Glomerular endothelial cell (primary cell): ENCODE measurements at places on chromosomes 2 and 18.

GRCh38 chr18:43115076-43115921 is at the start of gene RIT2:
TSS of gene RIT2 (minus strand) at chr18:43115685.
- no peak for DNase-seq

GRCh38 chr2:180907731-180908130 is 72.7 kb upstream of the UBE2E3 start:
- no peak for DNase-seq

DNA sequence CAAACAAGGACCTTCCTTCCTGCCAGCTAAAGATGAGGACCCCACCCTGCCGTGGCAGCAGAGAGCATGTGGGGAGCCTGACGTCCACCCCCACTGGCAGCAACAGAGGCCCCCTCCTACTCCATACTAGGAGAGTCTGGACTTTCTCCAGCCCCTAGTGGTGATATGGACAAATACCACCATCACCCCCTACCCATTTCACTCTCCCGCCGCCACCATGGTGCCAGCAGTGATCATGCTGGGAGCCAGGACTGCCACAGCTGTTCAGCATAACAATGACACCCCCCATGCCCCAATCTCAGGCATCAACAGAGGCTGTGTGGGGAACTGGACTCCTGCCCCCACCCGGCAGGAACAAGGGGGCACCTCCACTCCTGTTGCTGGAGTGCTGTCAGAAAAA is 42.7 kb upstream of the ATP9B start:
- DNase-seq: no peak

GRCh38 chr2:110662560-110662959 is 15.3 kb downstream of the BUB1 start:
- DNase-seq: no peak

GRCh38 chr18:22591222-22591621 is 173.5 kb upstream of the CTAGE1 start:
- DNase-seq: no peak

GRCh38 chr2:109195193-109196045 is 66.4 kb downstream of the SH3RF3 start:
- DNase-seq: no peak

- no peak for DNase-seq
These were observed 136.9 kb downstream of the CYP26B1 start for GRCh38 chr2:72010647-72011369.

- DNase-seq: no peak
These were observed 876.2 kb upstream of the POU3F3 start for GRCh38 chr2:103977668-103978067.

- no peak for DNase-seq
These were observed 3.5 kb downstream of the NBEAL1 start for GRCh38 chr2:203018181-203018580.

- DNase-seq: no peak
These were observed 891.6 kb upstream of the CRIM1 start for GRCh38 chr2:35463805-35464596.

- no peak for DNase-seq
These were observed 25.5 kb upstream of the CIB4 start for GRCh38 chr2:26666671-26667070.

DNA sequence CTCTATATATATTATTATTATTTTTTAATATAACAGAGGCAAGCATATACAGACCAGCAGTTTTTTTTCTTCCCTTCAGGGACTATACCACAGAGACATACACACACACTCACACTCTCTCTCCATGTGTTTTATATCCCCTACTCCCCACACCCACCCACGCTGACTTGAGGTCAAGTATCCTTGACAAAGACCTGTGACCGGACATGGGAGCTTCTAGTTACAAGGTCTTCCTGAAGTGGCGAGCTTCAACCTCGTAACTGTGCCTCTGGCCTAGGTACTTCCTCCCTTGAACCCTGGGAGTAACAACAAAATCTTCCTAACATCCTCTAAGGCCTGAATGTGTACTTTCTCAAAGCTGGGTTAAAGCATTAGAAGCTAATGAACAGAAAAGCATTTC is 52.5 kb downstream of the POLR1A start:
- no peak for DNase-seq

DNA sequence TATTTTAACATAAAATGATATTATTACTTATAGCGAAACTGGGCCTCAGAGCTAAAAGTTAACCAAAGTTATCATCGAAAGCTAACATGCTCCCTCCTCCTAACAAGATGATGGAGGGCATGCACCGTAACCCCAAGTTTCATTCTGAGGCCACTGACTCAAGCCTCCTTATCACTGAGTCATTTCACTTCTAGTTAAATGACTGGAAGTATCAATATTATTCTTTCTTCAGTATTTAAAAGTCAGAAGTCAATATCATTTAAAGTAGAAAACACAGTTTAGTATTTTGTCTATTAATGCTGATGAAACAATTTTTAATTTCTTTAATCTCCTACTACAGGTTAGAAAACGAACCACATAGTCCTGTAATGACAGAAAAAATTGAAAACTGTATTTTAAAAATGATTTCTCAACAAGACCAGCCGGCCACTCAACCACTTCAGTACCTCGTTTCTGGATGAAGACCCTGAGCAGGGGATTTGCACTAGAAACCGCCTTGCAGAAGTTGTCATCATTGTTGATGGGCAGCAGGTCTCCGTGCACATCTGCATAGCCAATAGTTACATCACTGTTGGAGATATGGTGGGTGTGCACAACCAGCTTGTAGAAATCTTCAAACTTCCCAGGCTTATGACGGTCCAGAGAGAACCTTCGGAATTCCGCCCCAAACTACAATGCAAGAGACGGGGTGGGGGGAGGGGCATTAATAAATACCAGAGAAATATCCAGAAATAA is 44.9 kb downstream of the PARD6G start:
- no peak for DNase-seq

- DNase-seq: no peak
These were observed 39.0 kb downstream of the KANSL1L start for GRCh38 chr2:210132239-210132638.

- DNase-seq: no peak
These were observed 135.1 kb upstream of the ID2 start for GRCh38 chr2:8546612-8547283.

GRCh38 chr2:181523756-181524155 is 66.6 kb downstream of the ITGA4 start:
- no peak for DNase-seq

DNA sequence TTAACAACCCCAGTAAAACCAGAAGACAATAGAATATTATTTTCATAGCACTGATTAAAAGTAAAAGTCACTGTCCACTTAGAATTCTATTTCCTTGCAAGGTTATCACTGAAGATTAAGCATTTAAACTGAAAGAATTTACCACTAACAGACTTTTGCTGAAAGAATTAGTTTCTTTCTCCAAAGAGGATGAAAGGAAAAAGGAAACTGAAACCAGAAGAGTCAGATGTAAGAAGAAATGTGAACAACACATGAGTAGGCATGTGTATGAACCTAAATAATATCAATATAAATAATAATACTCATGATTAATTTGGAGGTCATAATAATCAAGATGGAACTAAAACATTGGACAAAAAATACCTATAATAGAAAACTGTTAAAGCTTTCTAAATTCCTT is 82.4 kb upstream of the KLHL29 start:
- no peak for DNase-seq

DNA sequence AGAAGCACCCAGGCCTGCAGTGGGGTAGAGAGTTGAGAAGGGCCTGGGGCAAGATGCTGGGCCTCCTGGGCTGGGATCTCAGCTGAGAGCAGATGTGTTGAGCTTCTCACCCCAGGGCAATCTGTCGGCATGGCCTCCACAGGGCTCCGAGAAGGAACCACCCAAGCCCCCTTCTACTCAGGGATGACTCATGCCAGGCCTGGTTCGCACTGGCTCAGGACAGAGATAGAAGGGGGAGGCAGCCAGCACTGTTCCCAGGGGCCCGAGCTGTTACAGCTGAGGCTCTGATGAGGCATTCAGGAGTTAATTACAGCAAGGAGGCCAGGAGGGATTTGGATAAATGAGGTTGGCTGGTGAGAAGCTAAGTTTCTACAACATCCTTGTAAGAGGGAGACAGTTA is 62.5 kb downstream of the CENPO start:
- no peak for DNase-seq

GRCh38 chr2:69017835-69018234 is 4.9 kb downstream of the ANTXR1 start:
- no peak for DNase-seq

- DNase-seq: no peak
These were observed 32.1 kb downstream of the ASAP2 start for GRCh38 chr2:9238591-9239326.

- DNase-seq: peak; percentile 31
These were observed 89.8 kb downstream of the PRPF40A start for GRCh38 chr2:152627351-152627957.

GRCh38 chr2:201860636-201861066 is 54.3 kb downstream of the CDK15 start:
- DNase-seq: peak; percentile 42

- DNase-seq: no peak
These were observed 28.6 kb upstream of the VWC2L start for GRCh38 chr2:214382229-214382628.

GRCh38 chr2:180255981-180256380 is 248.9 kb upstream of the CWC22 start:
- no peak for DNase-seq
